Adrenal gland (tissue), 19 donors: ENCODE measurements at places on chromosomes 6 and 20.

DNA sequence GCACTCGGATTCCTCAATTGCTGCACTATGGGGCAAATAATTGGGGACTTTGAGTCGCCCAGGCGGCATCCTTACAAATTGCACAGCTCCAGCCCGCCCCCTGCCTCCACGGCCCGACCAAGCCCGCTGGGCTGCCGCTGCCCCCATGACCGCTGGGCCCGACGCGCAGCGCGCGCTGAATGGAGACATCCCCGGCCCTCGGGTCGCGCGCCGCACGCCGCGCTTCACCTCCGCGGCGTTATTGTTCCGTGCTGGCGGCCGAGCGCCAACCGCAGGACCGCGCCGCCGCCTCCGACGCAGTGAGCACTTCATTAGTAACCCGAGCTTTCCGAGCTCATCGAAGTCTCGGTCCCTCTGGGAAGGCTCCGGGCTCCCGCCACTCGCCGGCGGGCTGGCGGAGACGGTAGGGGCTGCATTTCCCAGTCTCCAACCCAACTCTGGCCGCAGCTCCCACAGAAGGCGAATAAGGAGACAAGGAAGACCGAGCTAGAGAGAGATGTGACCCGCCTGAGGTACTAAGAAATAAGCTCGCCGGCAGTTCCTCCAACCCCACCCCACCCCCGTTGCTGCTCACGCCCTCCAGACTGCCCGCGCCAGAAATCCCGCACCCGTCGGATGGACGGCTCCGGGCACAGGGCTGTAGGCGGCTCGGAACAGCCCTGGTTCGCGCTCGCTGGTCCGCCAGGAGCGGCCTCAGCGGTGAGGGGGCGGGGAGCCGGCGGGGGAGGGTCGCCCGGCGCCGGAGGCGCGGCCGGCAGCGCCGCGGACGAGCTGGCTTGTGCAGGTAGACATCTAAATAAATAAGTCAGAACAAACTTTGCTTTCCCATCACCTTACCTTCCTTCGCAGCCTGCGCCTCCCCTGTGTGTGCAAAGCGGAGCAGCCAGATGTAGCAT, 703 bp downstream of the EPHA7 start:
- no peak for DNase-seq

DNA sequence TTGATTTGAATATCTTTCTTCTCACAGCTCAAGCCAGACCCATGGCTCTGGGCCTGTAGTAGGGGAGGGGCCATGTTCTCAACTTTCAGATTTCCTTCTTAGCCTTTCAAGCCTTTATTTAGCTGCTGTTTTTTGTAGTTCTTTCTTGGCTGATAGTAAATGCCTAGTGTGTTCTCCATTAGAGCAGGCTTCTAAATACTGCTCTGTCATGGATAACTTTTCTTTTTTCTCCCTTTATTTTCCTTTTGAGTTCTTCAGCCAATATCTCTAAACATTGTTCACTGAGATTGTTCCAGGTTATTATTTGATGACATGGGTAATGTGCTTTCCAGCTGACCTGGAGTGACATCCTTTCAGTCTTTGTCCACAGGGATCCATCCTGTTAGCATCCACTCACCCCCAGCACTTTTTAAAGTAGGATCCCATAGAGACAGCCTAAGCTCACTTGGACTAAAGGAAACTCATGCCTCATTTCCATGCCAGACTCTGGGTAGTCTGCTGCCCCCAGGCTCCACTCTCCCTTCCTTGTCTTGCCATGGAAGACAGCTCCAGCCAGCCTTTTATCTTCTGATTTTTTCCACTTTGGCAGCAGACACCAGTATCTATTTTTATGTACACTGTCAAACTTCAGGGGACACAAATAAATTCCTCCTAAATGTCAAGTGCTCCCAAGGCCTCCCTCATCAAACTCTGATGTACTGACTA, 645.6 kb downstream of the RNF144B start:
- no peak for DNase-seq

GRCh38 chr6:167825332-167826229, 1.1 kb upstream of the AFDN start:
- peak; percentile 35 for DNase-seq

DNA sequence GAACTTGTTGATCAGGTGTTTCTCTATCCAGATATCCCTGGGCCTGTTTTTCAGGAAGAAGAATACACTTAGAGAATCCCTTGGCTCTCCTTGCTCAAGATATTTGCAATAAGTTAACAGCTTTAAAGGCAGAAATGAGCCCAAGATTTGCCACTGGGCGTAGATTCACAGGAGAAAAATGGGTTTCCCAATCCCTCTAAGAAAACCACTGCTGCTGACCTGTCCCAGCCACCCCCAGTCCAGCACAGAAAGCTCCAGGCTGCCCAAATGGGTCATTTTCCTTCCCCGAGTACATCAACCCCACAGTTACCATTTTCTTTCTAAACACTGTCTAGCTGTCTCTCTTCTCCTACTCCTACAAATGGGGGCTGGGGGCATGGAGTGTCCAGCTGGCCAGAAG, 67.3 kb downstream of the ANKRD60 start:
- no peak for DNase-seq

GRCh38 chr6:30720738-30721197, 616 bp downstream of the TUBB start:
- peak; percentile 80 for DNase-seq
